ENCODE measurements at places on chromosomes 5 and 9.

GRCh38 chr5:111398013-111398412 is 114.3 kb downstream of the STARD4 start:
- no peak overlapping the region for H3K4me3 ChIP-seq
- H3K36me3 ChIP-seq, result no peaks in the 10 kb centered on the region

DNA sequence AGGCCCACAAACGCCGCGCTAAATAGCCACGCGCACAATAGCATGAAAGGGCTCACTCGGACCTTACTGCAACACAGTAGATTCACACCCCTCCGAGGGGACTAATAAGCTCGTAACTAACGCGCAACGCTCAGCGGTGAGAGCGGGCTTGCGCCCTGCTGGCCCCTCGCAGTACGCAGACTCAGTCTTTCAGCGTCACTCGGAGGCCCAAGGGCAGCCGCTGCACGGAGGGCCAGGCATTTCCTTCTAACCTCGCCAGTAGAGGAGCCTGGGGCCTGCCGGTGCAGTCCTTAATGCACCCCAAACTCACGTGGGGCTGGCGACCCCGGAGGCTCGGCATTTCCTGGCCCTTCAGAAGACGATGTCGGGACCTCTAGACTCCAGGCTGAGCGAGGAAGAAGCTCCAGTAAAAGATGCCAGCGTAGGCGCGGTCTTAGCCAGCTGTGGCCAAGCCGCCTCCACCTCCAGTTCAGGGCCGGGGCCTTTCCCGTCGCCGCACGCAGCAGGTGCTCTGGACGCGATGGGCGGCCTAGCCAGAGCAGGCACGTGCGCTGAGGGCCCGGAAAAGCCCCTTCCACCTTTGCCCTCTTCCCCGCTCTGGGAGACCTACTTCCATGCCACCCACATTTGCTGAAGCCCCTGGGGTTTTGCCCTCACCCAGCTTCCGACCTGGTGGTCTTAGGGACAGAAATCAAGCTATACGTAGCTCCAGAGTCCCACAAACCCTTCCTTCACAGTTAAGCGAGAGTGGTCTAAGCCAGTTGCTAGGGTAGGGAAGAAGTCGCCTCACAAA is 38.3 kb upstream of the TIFAB start:
- H3K4me1 ChIP-seq, result peaks cover 37% of the 10 kb centered on the region
- H3K27ac ChIP-seq, result no peak overlapping the region
- no peaks in the 10 kb centered on the region for H3K36me3 ChIP-seq
- H3K27me3 ChIP-seq, result peaks cover 36% of the 10 kb centered on the region
- no peak overlapping the region for H3K4me3 ChIP-seq
- DNase-seq, result no peak

DNA sequence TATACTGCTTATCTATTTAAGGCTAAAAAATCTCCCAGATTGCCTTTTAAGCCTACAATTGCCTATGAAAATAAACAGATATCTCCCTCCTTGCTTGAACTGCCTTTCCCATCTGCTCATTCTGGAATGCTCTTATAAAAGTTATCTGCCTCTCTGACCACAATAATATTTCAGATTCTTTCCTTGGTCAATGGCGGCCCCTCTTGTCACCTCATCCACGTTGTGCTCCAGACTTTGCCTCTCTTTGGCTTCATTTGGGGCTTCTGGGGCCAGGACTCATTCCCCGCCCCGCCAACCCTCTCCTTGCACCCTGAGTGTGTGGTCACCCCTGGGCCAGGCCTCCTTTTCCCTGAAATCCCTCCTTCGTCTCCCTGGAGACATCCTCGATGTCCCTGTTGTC is 110.0 kb upstream of the RPS23 start:
- peak; percentile 97 for DNase-seq
- no peaks in the 10 kb centered on the region for H3K36me3 ChIP-seq
- H3K27ac ChIP-seq, result peak overlapping the region; percentile 99

GRCh38 chr5:11903121-11903613 is 1.1 kb downstream of the CTNND2 start:
- H3K27me3 ChIP-seq, result peaks cover 15% of the 10 kb centered on the region
- no peaks in the 10 kb centered on the region for H3K36me3 ChIP-seq
- H3K4me3 ChIP-seq, result peak overlapping the region; percentile 66
- H3K4me1 ChIP-seq, result peaks cover 4% of the 10 kb centered on the region
- peak; percentile 18 for DNase-seq
- no peak overlapping the region for H3K27ac ChIP-seq

- H3K27me3 ChIP-seq, result no peaks in the 10 kb centered on the region
- DNase-seq, result no peak
Observed at GRCh38 chr9:87830446-87830845, 52.2 kb upstream of the SPATA31E1 start.

- no peak for DNase-seq
- H3K36me3 ChIP-seq, result no peaks in the 10 kb centered on the region
- peaks cover 6% of the 10 kb centered on the region for H3K27me3 ChIP-seq
- H3K27ac ChIP-seq, result no peak overlapping the region
- no peaks in the 10 kb centered on the region for H3K4me1 ChIP-seq
Observed at GRCh38 chr5:10868956-10869355, 107.9 kb upstream of the DAP start.

DNA sequence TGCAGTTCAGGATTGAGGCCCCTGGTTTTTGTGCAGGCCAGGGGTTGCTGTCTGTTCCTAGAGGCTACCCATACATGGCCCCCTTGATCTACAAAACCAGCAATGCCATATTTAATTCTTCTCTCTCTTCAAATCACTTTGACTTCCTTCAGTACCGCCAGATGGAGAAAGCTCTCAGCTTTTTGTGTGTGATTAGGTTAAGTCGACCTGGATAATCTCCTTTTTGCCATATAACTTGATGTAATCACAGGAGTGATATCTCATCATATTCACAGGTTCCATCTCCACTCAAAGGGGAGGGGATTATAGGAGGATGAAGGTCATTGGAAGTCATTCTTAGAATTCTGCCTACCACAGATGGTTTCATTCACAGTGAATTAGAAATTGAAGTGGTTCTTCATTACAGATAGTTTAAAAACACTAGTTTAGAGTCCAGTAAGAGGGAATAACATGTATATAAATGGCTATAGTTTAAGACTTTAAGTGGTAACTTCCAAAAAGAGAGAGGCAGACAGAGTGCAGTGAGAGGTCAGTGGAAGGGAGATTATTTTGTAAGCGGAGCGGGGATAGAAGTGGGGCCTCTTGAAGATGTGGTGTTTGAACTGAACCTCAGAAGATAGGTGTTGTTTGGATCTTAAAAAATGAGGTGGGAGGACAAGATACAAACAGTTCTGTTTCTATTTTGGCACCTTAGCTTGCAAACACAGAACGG is 85.9 kb downstream of the GALNT10 start:
- H3K27ac ChIP-seq, result peak overlapping the region; percentile 15
- no peak overlapping the region for H3K4me3 ChIP-seq
- no peaks in the 10 kb centered on the region for H3K36me3 ChIP-seq
- no peaks in the 10 kb centered on the region for H3K27me3 ChIP-seq

GRCh38 chr9:81540142-81540710 is 149.1 kb downstream of the TLE1 start:
- no peaks in the 10 kb centered on the region for H3K27me3 ChIP-seq
- H3K36me3 ChIP-seq, result no peaks in the 10 kb centered on the region
- no peak overlapping the region for H3K27ac ChIP-seq
- no peak overlapping the region for H3K4me3 ChIP-seq
- peaks cover 7% of the 10 kb centered on the region for H3K4me1 ChIP-seq

- H3K36me3 ChIP-seq, result peaks cover 25% of the 10 kb centered on the region
- H3K27ac ChIP-seq, result peak overlapping the region; percentile 95
- no peaks in the 10 kb centered on the region for H3K27me3 ChIP-seq
Observed at GRCh38 chr5:172764861-172765765, 5.9 kb downstream of the DUSP1 start.

GRCh38 chr5:141941307-141941706 is 16.7 kb downstream of the PCDH12 start:
- peaks cover 8% of the 10 kb centered on the region for H3K27me3 ChIP-seq
- no peak overlapping the region for H3K27ac ChIP-seq
- peaks cover 6% of the 10 kb centered on the region for H3K4me1 ChIP-seq
- H3K4me3 ChIP-seq, result no peak overlapping the region
- peaks cover 10% of the 10 kb centered on the region for H3K36me3 ChIP-seq

GRCh38 chr5:124481419-124481818 is 265.0 kb downstream of the ZNF608 start:
- no peak for DNase-seq
- H3K36me3 ChIP-seq, result no peaks in the 10 kb centered on the region
- H3K27ac ChIP-seq, result no peak overlapping the region
- H3K4me1 ChIP-seq, result no peaks in the 10 kb centered on the region
- no peak overlapping the region for H3K4me3 ChIP-seq

DNA sequence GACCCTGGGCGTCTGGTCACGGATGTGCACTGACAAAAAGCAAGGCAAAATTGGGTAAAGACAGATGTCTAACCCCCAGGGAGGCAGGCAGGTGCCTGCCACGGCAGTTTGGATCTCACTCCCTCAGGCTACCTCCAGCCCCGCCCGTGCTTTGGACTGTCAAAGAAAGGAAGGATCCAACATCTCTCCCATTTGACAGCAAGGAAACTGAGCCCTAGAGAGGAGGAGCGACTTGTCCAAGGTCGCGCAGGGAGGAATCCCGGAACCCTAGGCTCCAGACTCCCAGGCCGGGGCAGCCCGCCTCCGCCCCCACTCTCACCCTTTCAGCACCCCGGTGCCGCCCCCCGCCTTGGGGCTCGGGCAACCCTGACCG is 376 bp downstream of the GOLGA1 start:
- no peak for DNase-seq
- no peaks in the 10 kb centered on the region for H3K27me3 ChIP-seq
- H3K4me1 ChIP-seq, result peaks cover 12% of the 10 kb centered on the region

GRCh38 chr9:20319641-20320337 is 302.5 kb downstream of the MLLT3 start:
- peaks cover 22% of the 10 kb centered on the region for H3K4me1 ChIP-seq
- no peak overlapping the region for H3K4me3 ChIP-seq
- peak overlapping the region; percentile 23 for H3K27ac ChIP-seq
- no peaks in the 10 kb centered on the region for H3K27me3 ChIP-seq
- peak; percentile 94 for DNase-seq

- H3K27ac ChIP-seq, result no peak overlapping the region
- H3K27me3 ChIP-seq, result no peaks in the 10 kb centered on the region
- no peaks in the 10 kb centered on the region for H3K36me3 ChIP-seq
- peak; percentile 34 for DNase-seq
- no peak overlapping the region for H3K4me3 ChIP-seq
Observed at GRCh38 chr5:7261049-7261448, 134.9 kb upstream of the ADCY2 start.

DNA sequence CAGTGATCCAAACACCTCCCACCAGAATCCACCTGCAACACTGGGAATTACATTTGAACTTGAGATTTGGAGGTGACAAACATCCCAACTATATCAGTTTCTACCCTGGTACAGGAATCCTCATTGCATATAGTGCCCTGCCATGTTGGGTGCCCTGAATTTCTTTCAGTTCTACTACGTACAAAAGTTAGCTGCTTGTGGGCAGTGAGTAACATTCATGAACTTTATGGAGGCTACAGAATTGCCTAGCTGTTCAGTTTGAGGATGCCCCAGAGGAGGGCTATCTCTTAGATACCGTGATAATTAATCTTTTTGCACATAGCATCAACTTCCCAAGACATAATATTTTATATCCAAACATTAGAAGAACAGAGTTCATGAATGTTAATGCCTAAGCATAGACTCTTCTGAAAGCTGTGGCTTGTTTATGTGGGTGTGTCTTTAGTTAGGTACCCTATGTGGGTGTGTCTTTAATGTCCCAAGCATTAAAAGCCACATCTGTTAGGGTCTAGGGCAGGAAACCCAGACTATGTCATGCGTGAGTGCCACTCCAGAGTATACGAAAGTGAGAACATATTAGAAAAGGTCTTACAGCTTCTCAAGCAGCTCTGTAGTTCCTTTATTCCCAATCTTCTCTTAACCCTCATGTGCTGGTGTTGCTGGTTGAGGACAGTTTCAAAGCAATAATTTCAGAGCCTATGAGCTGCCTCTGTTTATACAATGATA is 47.0 kb upstream of the CHD1 start:
- no peak overlapping the region for H3K27ac ChIP-seq
- no peaks in the 10 kb centered on the region for H3K4me1 ChIP-seq
- DNase-seq, result no peak
- no peaks in the 10 kb centered on the region for H3K27me3 ChIP-seq
- no peak overlapping the region for H3K4me3 ChIP-seq

DNA sequence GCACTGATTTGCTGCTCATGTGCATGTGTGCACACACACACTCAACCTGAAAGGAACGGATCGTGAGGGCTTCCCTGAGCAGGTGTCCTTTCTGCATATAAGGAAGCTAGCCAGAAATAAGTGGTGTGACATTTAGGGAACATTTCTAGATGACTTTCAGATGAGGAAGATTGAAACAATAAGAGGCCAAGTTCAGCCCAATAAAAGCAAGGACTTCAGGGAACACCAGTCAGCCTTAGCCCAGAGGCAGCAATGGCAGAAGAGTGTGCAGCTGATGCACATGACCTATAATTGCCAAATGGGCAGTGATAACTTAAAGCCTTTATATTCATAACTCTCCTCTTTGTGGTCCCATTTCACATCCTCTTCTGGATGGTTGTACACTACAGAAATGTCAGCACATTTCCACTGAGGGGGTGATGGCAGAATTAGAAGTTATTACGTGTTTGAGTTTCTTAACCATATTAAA is 255.5 kb downstream of the TRIM32 start:
- no peaks in the 10 kb centered on the region for H3K27me3 ChIP-seq
- no peak overlapping the region for H3K27ac ChIP-seq

DNA sequence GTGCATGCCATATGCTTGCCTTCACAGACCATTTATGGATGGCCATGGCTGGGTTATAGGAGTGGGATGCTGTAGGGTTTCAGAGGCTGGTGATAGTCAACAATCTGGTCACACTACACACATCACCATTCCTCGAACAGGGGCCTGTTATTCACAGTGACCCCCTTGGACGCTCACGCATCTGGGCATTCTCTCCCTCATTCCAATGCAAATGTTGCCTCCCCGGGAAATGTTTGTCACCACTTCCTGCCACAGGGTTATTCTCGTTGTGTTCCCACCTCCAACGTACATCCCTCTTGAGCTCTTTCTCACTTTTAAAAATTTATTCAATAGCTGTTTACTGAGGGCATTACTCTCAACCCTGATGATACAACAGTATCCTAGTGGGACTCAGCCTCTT is 135.4 kb downstream of the SCAMP1 start:
- H3K4me3 ChIP-seq, result no peak overlapping the region
- peak; percentile 47 for DNase-seq
- H3K27ac ChIP-seq, result no peak overlapping the region
- H3K27me3 ChIP-seq, result no peaks in the 10 kb centered on the region
- H3K4me1 ChIP-seq, result peaks cover 11% of the 10 kb centered on the region

DNA sequence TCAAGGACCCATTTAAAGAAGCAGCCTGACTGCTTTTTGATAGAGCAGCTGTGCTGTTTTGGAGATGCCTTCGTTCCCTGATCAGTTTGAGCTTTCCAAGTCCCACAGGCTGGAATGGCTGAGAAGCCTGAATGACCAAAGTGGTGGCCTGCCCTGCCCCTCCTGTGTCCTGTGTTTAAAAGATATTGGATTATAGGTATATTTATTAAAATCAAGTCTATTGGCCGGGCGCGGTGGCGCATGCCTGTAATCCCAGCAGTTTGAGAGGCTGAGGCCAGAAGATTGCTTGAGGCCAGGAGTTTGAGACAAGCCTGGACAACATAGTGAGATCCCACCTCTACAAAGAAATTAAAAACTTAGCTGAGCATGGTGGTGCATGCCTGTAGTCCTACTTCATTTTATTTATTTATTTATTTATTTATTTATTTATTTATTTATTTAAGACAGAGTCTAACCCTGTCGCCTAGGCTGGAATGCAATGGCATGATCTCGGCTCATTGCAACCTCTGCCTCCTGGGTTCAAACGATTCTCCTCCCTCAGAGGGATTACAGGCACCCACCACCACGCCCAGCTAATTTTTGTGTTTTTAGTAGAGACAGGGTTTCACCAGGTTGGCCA is 87.7 kb downstream of the CACNA1B start:
- no peak overlapping the region for H3K4me3 ChIP-seq
- no peak for DNase-seq
- no peaks in the 10 kb centered on the region for H3K36me3 ChIP-seq
- no peak overlapping the region for H3K27ac ChIP-seq
- no peaks in the 10 kb centered on the region for H3K4me1 ChIP-seq
- no peaks in the 10 kb centered on the region for H3K27me3 ChIP-seq

All from astrocyte (in vitro differentiated cells and primary cell).